Thoracic aorta (tissue), 2 donors: ENCODE measurements at places on chromosomes 1 and 21. TPM values are rescaled to one million over a fixed set of nuclear protein-coding genes. Genes with fewer than 3 reads are reported as not detected.

The MYCL gene
- 3.9 TPM for total RNA-seq

The KRTAP19-5 gene
- not detected for total RNA-seq

The C1orf87 gene
- 1.5 TPM for total RNA-seq

The CSMD2 gene
- 2.8 TPM for total RNA-seq

The FCGR3A gene
- total RNA-seq, result 46.8 TPM

The RUNX1 gene
- total RNA-seq, result 47.4 TPM

The OR2T35 gene
- not detected for total RNA-seq

The RXFP4 gene
- total RNA-seq, result not detected

The ANKRD34A gene
- 1.1 TPM for total RNA-seq

The DNALI1 gene
- 6.5 TPM for total RNA-seq

The SLAMF9 gene
- not detected for total RNA-seq

The CD48 gene
- 9.9 TPM for total RNA-seq

The LCE1D gene
- total RNA-seq, result not detected

The FCER1G gene
- 82.9 TPM for total RNA-seq

The ERG gene
- total RNA-seq, result 40.2 TPM

The LCE1A gene
- total RNA-seq, result not detected

The LRRC38 gene
- not detected for total RNA-seq

The ZNF593 gene
- 14.4 TPM for total RNA-seq

The VANGL2 gene
- total RNA-seq, result 0.27 TPM

The AIM2 gene
- total RNA-seq, result 1.1 TPM

The HOOK1 gene
- total RNA-seq, result 0.63 TPM

The NFASC gene
- 29.5 TPM for total RNA-seq

The IGSF3 gene
- 1.5 TPM for total RNA-seq

The CR1 gene
- total RNA-seq, result 17.4 TPM

The LRRC53 gene
- not detected for total RNA-seq
